ENCODE measurements at places on chromosomes 5 and 9.

GRCh38 chr5:143143973-143144372 lies 259.5 kb downstream of the NR3C1 start:
- peak; percentile 78 for DNase-seq

DNA sequence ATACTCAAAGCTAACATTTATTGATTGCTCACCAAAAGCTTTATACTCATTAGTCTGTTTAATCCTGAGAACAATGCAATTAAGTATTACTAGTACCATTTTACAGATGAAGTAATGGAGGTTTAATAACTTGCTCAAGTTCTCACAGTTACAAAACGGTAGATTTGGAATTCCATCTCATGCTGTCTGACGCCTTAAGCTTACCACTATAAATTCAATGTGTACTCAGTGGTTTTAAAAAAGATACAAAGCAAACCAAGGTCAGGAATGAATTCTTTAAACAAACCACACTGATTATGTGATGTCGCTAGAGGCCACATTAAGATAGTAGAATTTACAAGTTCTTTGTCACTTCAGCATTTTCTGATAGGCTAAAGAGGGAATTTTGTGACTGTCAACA lies 1.2 kb upstream of the C5orf63 start:
- no peak for DNase-seq

- peak; percentile 70 for DNase-seq
Measured at GRCh38 chr5:170623576-170624181, 119.9 kb downstream of the KCNIP1 start.

DNA sequence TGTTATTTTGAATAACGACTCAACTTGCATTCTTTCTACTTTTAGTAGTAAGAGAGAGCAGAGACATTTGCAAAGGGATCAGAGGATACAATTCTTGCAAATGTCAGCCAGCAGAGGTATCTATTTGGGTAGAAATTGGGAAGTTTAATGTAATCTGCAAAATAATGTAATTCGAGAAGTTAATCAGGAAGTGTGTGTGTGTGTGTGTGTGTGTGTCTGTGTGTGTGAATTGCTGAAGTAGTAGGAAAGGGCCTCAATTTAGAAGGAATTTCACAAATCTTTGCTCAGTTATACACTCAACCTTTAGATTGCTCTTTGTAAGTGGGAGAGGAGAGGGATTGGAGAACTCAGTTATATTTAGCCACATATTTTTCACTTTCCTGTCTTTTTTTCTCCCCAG lies 11.0 kb upstream of the IFNA1 start:
- DNase-seq = no peak

DNA sequence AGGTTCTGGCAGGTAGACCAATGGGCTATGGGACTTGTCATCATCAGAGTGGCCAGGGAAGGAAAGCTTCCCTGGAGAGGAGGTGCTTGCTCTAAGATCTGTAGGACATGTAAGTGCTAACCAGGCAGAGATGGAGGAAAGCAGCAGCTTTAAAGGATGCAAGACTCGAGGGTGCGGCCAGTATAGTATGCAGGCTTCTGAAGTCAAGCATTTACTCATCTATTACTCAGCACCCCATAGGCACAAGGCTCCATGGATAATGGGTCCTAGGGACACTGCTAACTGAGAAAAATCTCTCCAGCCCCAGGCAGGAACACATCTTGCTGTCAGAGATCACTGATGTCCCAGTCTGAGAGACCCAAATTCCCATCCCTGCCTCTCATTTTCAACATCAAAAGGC lies 49.7 kb downstream of the WWC1 start:
- no peak for DNase-seq

GRCh38 chr9:6479959-6480358 lies 67.0 kb downstream of the UHRF2 start:
- no peak for DNase-seq

- no peak for DNase-seq
Measured at GRCh38 chr9:90458485-90458884, 184.1 kb downstream of the DIRAS2 start.

GRCh38 chr9:105242062-105242461 lies 2.4 kb upstream of the SLC44A1 start:
- DNase-seq = no peak

- peak; percentile 72 for DNase-seq
Measured at GRCh38 chr9:109799792-109800191, 19.8 kb downstream of the PALM2AKAP2 start.

- DNase-seq = no peak
Measured at GRCh38 chr5:133205649-133206048, 153.8 kb downstream of the HSPA4 start.

- peak; percentile 78 for DNase-seq
Measured at GRCh38 chr5:67209141-67209771, 12.7 kb upstream of the CD180 start.

GRCh38 chr9:98962181-98962560 lies 18.5 kb downstream of the COL15A1 start:
- DNase-seq = peak; percentile 80

DNA sequence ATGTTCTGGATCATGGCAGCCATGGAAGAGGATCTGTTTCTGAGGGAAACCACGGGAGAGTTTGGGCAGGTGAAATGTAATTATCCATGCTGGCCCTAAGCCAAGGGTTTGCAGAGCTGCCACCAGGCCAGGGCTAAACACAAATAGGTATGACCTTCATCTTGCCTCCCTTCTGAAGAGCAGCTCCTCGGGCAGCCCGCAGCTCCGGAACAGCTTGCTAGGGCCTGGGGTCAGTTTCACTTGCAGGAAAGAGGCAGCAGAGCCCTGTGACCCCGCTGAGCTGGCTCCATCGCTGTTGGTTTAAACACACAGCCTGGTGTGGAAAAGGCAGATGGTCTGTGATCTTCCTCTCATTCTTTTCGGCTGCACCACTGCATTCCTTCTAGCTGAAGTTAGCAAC lies 141.4 kb downstream of the TMEM38B start:
- no peak for DNase-seq

DNA sequence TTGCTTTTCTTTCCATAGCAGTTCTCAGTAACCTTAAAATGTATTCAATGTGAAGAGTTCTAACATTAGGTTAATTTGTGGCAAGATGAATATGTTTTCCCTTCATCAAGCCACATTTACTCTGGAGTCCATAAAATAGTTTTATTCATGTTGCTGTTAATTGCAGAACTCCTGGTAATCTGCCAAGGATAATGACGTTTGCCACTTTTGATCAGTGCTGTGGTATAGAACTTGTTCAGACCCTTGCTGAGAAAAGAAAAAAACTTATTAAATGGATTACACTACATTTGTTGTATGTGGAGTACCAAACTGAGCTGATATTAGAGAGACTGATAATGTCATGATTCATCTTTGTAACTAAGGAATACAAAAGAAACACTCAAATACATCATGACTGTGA lies 212.4 kb upstream of the DMAC1 start:
- DNase-seq = no peak

- peak; percentile 65 for DNase-seq
Measured at GRCh38 chr9:7570107-7570720, 229.4 kb downstream of the DMAC1 start.

DNA sequence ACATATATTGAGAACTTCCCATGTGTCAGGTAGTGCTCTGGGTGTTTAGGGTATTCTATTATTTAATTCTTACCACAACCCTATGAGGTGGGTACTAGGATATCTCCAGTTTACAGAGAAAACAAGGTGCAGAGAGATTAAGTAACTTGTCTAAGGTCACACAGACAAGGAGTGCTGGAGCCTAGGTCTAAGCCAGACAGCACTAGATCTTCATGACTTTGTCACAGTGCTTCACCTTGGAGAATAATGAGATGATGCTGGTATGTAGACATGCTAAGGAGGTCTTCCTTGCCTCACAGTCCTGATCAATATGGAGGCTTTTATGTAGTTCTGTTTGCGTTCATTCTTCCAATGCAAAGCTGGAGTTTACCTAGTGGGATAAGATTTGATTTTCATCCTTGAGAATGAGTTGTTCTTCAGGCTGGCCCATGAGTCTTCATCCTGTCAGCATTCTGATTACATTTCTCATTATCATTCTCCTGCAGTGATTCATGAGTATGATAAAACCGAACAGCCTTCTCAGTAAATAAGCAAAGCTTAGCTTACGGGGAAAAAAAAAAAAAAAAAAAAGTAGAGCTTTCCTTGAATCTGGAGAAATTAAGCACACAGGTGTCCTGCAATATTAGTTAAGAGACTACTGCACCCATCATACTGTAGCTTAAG lies 176.3 kb downstream of the C9orf152 start:
- DNase-seq = peak; percentile 85

- DNase-seq = no peak
Measured at GRCh38 chr5:313806-314376, 7.6 kb upstream of the AHRR start.

- peak; percentile 98 for DNase-seq
Measured at GRCh38 chr9:112050544-112051475, 124.3 kb downstream of the SUSD1 start.

GRCh38 chr5:29811914-29812679 lies 1381.4 kb upstream of the CDH6 start:
- DNase-seq = no peak

GRCh38 chr5:145867806-145868205 lies 5.0 kb downstream of the GRXCR2 start:
- DNase-seq = no peak

GRCh38 chr5:126133424-126133823 lies 289.8 kb upstream of the GRAMD2B start:
- DNase-seq = no peak

- DNase-seq = no peak
Measured at GRCh38 chr9:70564468-70565335, 150.2 kb upstream of the KLF9 start.

DNA sequence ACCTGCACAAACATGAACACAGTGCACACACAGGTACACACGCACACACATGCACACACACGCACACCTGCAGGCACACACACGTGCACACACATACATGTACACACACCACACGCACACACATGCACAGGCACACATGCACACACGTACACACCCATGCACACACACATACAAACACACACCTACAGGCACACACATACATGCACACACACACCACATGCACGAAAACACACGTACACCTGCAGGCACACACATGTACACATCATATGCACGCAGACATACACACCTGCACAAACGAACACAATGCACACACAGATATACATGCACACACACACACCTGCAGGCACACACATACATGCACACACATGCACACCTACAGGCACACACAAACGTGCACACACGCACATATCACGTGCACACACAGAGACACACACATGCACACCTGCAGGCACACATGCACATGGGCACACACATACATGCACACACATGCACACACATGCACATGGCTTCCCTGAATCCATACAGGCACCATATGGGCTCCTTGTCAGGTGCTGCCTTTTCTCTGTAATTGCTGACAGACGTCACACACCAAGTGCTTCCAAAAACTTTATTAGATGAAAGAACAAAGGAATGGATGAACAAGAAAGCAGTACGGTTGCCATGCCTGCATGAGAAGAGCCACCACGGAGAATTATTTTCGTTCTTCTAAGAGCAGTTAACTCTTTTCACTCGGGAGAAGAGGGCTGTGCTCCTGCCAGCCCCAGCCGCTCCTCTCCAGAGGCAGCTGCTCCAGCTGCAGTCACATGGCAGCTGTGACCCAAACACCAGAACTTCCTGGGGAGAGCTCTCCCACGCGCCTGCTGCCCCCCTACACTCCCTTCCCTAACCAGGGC lies 57.2 kb downstream of the EXD3 start:
- no peak for DNase-seq

DNA sequence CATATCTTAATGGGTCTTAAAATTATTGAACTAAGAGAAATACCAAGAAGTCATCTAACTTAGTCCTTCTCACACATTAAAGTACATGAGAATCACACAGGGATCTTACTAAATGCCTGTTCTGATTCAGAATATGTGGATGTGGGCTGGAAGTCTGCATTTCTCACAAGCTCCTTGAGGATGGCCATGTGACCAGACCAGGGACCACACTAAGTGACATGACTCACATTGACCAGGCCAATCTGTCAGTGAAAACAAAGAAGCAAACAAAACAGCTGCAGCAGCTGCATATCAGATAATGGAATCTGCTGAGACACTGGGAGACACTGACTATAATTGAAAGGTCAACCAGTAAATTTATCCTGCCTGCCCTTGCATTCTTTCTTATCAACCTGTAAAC lies 110.5 kb downstream of the ADAMTS12 start:
- peak; percentile 95 for DNase-seq

GRCh38 chr5:169001394-169001793 lies 299.5 kb downstream of the SLIT3 start:
- DNase-seq = no peak

DNA sequence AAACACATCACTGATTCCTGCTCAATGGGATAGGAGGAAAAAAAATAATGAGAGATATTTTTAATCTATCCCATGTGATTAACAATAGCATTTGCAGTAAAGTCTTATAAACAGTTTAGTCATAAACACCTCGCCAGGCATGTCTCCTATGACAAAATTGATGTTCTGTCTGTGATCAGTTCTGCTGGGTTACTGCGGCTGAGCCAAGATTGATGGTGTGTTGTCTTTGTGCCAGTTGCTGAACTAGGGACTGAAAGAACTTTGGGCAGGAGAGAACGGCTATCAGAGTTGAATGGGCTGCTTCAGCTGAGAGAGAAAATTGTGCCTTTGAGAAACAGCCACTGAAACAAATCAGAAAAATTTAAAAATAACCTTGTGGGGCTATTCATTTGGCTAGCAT lies 37.3 kb upstream of the MAMDC2 start:
- DNase-seq = peak; percentile 48

DNA sequence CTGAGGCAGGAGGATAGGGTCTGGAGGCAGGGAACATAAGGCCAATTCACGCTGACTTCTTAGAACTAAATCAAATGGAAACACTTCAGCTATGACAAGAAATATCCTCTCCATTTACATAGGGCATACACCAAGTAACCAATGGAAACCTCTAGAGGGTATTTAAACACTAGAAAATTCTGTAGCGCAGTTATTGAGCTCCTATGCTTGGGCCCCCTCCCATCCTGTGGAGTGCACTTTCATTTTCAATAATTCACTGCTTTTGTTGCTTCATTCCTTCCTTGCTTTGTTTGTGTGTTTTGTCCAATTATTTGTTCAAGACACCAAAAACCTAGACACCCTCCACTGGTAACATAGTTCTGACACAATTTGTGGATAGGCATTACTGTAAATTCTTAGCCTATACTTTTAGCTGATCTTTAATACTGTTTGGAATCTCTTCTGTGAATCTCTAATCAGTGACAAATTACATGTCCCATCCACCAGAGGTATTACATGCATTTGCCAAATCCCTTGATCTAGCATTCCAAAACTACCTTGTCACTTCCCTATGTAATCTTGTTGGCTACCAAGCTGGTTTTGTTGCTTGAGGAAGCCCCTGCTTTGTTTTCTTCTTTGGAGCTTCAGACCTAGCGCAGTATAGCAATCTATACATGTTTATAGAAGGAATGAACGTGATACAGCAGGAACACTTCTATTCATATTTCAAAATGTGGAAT lies 61.6 kb downstream of the ST8SIA4 start:
- DNase-seq = no peak

DNA sequence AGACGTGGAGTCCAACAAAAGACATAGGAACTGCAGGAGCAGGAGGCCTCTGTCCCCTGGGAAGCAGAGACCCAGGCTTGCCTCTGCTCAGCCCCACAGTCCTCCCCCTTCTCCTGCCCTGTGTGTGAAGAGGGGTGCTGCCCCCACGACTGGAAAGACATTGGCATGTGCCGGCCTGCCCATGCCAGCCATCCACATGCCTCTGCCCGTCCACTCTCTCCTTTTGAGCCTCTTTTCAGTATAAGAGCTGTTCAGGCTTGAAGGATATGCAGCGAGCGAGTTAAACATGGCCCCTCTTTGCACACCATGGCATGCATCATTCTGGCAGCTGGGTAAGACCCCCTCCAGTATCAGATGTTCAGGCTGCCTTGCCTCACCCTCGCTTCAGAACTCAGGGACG lies 159.7 kb upstream of the OTULINL start:
- DNase-seq = no peak

GRCh38 chr9:98736226-98736625 lies 27.5 kb upstream of the GABBR2 start:
- no peak for DNase-seq

Measured in fibroblast of mammary gland (primary cell).